ENCODE measurements at places on chromosomes 3 and 15.

DNA sequence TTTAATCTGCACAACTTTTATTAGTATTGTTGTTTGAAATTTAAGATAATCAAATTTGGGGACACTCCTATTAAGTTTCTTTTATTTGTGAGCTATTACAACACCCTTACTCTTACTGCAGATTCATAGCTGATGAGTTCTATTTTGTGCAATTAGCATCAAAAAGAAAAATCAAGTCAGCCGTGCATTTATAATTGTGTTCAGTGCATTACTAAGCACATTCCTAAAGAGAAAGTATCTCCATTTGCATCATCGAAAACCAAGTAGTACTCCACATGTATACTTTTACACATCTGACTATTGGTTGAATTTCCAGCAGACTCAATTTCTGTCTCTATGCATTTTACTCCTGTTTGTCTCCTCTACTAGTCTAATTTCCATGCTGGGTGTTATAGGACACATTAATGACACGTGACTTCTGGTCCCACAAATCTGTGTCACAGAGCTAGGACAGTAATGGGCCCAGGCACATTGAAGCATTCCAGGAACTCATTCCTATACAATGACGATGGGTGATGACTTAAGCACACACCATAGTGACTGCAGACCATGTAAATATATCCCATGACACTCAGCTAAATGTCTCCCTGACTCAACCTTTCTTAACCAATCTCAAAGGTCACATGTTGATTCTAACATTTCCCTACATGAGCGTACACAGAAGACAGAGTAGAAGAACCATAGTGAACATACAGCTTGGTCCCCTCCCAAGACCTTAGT lies 477.5 kb downstream of the LPP start:
- no peak for DNase-seq

DNA sequence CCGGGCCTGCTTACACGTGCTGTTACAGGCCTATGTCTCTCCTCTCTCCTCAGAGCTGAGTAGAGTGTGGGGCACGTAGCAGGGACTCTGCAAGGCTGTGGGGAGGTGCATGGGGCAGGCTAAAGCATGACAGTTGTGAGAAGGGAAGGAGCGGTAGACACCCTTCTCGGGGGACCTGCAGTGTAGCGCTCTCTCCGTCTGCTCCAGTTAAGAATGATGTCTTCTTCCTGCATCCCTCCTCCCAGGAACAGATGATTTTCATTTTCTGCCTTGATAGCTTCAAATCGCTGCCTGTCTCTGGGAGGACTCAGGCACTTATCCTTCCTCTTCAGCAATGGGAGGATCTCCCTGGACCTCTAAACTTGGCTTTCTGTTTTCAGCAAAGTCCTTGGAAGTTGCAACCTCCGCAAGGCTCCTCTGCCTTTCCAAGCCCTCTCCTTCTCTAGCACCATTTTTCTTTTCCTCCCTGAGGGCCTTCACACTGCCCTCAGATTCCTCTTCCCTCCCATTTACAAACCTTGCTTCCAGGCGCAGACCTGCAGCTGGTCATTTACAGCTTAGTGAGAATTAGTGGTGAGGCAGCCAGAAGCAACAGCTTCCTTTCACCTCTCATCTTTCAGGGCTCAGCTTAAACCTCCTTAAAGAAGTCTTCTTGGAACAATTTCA lies 23.4 kb upstream of the TLE3 start:
- peak; percentile 59 for DNase-seq

GRCh38 chr3:1117843-1118473 lies 25.1 kb downstream of the CNTN6 start:
- no peak for DNase-seq

DNA sequence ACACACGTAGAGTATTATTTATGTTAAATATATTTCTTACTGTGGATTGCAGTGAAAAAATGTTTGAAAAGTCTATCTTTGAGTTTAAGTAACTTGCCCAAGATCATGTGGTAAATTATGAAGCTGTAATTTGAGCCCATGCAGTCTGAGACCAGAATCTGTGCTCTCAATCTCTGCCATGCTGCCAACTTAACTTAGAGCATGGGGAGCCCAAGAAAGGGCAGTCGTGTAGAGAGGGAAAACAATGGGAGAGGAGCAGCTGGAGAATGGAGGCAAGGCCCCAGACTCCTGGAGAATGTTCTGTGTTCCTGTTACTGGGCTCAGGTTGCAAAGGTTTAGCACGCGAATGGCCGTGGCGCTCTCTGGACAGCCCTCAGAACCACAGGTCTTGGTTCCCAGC lies 311.6 kb upstream of the RASGRP1 start:
- DNase-seq, result no peak

GRCh38 chr3:71998995-71999673 lies 214.2 kb upstream of the PROK2 start:
- DNase-seq, result no peak

DNA sequence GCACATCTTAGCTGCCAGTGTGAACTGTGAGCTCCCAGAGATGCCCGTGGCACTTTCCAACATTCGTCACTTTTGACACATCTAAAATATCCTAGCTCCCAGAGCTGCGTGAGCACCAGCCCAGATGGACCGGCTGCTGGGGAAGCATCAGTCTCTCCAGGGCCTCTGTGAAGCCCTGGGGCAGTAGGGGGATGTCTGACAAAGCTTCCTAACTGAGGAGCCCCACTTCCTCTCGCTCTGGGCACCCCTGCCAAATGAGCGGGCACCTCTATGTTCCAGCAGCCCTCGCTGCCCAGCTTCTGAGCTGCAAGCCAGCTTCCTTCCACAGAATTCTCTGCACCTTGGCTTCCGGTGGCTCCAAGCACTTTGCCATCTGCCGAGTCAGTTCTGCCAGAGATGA lies 91.1 kb downstream of the LIPC start:
- no peak for DNase-seq

DNA sequence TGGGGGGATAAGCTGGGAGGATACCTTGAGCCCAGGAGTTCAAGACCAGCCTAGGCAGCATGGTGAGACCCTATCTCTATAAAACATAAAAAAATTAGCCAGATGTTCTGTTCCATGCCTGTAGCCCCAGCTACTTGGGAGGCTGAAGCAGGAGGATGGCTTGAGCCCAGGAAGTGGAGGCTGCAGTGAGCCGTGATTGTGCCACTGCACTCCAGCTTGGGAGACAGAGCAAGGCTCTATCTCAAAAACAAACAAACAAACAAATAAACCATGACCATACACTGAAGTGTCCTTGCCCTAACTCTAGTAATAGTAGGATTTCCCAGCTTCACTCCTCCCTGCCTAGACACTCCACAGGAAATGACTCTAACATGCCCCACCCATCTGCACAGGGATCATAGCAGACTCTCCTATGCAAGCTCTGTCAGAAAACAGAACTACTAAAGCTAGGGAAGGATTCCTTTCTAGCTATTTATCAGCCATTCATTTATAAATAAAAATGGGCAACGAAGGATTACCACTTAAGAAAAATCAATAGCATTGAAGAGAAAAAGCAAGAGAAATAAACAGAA lies 4.6 kb downstream of the ERICH6 start:
- no peak for DNase-seq

DNA sequence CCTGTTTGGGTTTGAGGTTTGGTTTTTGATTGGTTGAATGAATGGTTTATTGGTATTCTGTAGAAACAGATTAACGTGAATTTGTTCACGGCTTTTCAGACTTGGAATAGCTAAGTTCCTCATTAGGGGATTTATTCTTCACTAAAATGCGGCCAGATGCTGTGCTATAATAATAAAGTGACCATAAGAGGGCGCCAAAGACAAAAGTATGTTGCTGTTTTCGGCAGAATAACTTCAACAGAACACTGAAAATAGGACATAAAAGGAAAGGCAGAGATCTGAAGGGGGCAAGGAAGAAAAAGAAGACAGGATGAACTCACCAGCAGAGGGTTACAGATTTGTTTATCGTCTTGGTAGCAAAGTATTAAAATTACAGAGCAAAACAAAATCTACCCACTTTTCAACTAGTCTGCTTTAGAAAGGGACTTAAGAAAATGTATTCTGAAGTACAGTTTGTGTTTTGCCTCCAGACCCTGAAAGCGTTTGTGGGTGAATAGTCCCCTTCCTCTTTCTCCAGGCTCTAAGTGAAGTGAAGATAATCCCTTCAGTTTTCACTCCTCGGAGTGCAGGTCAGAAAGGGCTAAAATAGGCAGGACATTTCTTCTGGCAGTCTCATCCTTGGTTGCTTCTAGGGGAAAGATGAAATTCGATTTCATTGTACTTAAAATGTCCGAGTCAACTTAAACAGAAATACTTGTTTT lies 147.6 kb downstream of the IL20RB start:
- peak; percentile 30 for DNase-seq

GRCh38 chr15:79004336-79004735 lies 59.5 kb upstream of the CTSH start:
- peak; percentile 34 for DNase-seq

DNA sequence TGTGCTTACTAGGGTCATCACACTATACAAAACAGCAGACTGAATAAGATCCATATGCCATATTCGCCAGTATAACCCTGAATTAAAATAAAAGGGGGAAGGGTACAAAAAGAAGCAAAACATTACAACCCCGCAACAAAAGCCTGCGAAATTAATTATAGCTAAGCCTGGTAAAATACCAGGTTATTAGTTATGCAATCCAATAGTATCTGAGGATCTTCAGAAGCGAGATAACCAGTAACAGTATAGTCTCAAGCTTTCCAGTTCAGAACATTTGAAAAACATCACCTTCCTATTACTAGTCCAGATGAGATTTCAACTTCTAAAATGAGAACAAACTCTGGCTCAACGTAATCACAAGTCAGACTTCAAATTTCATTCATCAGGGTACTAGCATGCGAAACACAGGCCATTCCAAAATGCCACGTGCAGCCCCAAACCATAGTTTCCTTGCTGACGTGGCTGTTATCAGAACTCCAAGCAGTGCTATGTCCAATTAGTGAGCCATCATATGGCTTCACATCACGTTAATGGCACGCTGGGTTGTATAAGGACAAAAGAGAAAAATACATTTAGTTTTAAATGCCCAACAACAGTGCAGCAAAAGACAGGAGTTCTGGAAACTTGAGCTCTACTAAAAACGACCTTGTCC lies 1.1 kb downstream of the SSR3 start:
- DNase-seq, result no peak

DNA sequence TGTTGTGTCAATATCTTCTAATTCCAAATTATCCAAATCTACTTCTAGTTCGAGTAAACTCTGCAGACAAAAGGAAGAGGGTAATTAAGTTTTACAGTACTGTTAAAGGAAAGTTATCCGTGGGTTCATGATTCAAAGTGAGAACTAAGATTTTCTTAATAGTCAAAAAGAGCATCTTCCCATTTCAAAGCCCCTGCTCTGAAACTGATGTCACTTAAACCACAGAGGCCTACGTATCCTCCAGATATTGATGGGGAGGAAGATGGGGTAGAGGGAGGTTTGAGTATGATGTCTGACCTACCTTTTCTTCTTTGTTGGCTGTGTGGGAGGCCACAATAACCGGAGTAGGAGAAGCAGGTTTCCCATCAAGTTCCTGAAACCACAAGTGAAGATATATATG lies 14.1 kb downstream of the MRPS22 start:
- DNase-seq, result no peak

DNA sequence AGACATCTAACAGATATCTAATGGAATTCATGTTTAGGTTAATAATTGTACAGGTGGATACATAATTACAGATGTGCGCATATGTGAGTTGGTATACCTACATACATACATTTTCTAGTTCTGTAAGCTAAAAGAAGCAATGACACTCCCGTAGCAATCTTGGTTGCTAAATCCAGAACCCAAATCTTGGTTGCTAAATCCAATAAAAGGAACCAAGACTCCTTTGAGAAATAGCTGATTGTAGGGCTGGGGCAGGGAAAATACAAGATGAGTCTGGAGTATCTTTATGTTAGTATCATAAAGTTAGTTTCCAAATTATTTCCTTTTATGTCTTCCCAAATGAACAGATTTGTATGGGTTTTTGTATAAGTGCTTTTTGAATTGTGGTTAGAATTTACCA lies 135.2 kb downstream of the TMCC1 start:
- DNase-seq, result no peak

GRCh38 chr3:2356298-2356950 lies 257.8 kb downstream of the CNTN4 start:
- DNase-seq, result no peak

DNA sequence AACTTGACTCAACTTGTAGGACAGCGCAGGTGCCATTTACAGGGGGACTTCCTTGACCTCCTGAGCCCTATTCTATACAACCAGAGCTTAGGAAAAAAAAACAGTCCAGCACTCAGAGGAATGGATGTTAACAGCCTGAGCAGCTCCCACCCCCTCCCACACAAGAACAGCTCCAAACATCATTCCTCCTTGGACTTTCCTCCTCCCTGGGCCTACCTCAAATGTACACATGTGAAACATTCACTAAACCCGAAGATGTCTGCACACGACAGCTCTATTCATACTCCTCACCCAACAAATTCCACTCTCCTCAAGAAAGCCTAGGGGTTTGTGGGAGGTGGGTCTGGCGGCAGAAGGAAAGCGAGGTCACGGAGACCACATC lies 503 bp upstream of the ATRIP start:
- DNase-seq, result no peak

DNA sequence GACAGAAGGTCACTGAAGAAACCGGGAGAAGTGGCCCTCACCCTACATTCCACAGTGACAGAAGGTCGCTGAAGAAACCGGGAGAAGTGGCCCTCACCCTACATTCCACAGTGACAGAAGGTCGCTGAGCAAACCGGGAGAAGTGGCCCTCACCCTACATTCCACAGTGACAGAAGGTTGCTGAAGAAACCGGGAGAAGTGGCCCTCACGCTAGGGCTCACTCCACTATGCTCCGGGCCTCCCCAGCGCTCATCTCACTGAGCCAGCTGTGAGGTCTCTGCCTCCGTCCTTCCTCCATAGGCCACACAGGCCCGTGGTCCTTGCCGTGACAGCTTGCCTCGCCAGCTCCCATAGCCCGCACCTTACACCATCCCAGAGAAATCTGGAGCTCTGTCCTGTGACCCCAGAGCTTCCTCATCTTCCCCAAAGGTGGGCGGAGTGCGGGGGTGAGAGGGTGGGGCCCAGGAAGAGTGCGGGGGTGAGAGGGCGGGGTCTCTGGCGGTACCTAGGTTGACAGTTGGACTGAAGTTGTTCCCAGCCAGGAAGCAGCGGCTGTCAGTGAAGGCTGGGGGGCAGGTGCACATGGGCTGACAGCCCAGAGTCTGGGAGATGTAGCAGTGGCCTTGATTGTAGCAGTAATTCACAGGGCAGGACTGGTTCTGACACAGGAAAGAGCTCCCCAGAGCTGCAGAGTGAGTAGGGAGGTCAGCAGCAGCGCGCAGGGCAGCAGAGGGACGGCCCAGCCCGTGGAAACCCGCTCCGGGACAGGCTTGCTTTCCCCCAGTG lies 32.0 kb downstream of the MUC20 start:
- peak; percentile 12 for DNase-seq

DNA sequence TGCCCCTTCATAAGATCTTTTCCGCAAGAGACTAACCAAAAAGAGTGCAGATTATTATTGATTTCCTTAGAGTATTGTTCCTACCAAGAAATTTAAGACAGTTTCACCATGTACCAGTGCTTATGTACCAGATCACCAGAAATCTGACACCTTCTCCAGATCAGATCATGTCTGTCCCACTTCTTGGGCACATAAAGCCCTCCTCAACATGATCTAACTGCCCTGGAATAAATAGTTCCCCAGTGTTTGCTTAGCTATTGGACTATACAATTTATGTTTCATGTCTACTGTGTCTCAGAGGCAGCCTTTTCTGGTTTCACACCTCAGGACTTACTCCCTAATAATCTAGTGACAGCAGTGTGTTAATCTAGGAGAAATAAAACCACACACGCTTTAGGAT lies 46.8 kb downstream of the NME9 start:
- DNase-seq, result no peak

Measured in right hindlimb (tissue), 1 donor.